NCI-H146 (cell line): ENCODE measurements at places on chromosomes 2 and 18.

- no peak for DNase-seq
Observed at GRCh38 chr2:107545066-107545465, 281.6 kb upstream of the RGPD4 start.

GRCh38 chr18:79545736-79546171 lies 133.8 kb upstream of the CTDP1 start:
- peak; percentile 40 for DNase-seq

DNA sequence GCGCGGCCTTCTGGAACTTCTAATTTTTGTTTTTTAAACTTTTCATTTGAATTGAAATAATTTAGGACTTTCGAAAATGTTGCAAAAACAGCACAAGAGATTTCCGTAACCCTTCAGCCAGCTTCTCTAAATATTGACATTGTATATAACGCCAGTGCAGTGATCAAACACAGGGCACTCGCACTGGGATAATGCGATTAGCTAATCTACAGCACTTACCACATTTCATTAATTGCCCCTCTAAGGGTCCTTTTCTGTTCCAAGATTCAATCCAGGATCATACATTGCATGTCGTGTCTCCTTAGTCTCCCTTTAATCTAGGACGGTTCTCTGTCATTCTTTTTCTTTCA lies 343 bp upstream of the CD302 start:
- peak; percentile 34 for DNase-seq

GRCh38 chr2:664063-664462 lies 13.1 kb downstream of the TMEM18 start:
- no peak for DNase-seq
